Stimulated activated CD8-positive, alpha-beta memory T cell treated with anti-CD3 and anti-CD28 coated beads, Interleukin-15, amount 100 ng/mL, for 1 hour (primary cell): ENCODE measurements at places on chromosomes 12 and 14.

GRCh38 chr12:124774054-124774461 is 89.6 kb downstream of the SCARB1 start:
- DNase-seq = no peak

DNA sequence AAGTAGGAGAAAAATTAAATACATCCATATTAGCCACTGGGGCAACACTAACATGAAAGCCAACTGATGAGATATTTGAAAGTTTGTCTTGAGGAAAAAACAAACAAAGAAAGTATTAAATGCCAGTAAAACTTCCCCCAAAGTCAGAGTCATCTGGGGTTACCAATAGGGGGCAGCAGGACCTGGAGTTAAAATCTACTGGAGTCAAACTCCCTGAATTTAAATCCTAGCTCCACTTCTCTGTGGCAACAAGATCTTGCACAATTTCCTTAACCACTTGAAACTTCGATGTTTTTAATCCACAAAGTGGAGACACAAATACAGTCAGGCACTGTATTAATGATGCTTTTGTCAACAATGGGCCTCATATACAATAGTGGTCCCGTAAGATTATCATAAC is 14.4 kb downstream of the PLEKHG7 start:
- DNase-seq = no peak

DNA sequence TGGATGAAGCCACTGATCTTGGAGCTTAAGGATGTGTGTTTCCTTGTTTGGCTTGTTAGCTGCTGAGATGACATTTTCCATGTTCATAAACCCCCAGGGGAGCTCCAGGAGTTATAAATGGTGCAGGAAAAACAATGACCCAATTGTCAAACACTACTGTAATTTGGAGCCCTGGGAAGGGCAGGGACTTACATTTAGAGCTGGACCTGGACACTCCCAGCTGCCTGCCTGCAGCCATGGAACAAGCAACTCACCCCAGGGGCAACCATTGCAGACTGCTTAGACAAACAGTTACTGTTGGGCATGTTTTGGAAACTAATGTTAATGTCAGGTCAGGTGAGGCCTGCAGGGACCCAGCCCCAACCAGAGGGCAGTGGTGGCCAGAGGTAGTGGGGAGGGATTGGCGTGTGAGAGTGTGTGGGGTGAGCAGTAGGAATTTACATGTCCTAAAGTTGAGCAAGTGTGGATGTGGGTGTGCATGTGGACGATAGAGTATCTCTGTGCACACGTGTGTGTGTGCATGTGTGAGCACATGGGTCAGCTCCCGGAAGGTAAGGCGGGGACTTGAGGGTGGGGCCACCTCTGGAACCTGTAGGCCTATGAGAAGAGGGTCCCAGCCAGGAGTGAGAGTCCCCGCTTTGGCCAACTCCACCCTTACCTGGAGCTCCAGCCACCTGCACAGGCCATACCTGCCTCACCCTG is 86.4 kb upstream of the NOS1 start:
- no peak for DNase-seq

- DNase-seq = no peak
Measured at GRCh38 chr12:701896-702539, 38.8 kb upstream of the NINJ2 start.

DNA sequence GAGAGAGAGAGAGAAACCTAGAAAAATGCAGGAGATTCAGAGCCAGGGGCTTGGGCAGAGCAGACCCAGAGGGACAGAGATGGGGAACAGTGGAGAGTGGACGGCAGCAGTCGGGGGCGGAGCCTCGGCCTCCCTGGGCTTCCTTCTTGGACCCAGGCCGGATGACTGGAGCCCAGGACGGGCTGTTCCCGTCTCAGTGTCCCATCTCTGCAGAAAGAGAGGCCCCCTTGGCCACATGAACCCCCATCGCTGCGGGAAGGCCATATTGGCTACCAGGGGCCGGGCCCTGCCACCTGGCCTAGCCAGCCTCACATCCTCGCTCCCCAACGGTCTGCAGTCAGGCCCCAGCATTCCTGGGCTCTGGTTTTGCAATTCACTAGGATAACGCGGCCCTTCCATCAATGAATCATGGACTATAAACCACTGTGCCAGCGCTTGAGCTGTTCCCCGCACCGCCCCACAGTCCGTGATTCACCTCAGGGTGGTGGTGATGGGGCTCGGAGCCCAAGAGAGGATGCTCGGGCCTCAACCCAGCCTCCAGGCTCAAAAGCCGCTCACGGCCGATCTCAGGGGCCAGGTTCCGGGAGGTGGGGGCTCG is 116.5 kb downstream of the RFLNA start:
- no peak for DNase-seq
